ENCODE measurements at places on chromosomes 1 and 21. TPM values are rescaled to one million over a fixed set of nuclear protein-coding genes. Genes with fewer than 3 reads are reported as not detected.

Gene AQP10
- 0.13 TPM for polyA plus RNA-seq

DNA sequence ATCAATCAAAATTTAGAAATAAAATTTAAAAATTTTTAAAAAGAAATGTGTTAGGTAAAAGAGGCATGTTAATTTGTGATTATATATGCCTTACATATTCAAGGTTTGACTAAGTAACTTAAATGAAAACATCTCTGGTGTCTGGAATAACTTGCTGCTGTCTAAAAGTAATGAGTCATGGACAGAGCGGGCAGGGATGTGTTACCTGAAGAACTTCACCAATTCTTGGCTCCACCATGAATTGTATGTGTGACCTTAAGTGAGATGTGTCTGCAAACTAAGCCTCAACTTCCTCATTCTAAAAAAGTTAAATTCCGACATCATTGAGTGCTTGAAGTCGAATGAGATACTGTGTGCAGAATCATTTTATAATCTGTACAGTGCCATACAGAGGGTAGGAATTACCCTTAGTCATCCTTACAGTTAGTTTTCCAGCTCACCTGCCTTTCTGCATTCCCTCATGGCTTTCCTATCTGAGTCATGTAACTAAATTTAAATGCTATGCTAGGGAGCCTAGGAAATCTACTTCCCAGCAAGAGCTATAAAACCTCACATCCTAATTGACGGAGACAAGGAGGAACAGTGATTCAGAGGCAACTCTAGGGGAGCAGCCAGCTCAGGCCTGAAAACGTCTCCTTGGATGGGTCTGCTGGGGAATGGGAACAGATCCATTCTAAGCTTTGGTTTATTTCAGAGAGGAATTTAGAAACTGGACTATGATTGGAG lies 100.7 kb upstream of the TSPAN2 start:
- DNase-seq, result no peak

Gene ADORA1
- 4.6 TPM for polyA plus RNA-seq

- DNase-seq, result no peak
These were observed 13.6 kb upstream of the LYPLAL1 start for GRCh38 chr1:219159946-219160645.

DNA sequence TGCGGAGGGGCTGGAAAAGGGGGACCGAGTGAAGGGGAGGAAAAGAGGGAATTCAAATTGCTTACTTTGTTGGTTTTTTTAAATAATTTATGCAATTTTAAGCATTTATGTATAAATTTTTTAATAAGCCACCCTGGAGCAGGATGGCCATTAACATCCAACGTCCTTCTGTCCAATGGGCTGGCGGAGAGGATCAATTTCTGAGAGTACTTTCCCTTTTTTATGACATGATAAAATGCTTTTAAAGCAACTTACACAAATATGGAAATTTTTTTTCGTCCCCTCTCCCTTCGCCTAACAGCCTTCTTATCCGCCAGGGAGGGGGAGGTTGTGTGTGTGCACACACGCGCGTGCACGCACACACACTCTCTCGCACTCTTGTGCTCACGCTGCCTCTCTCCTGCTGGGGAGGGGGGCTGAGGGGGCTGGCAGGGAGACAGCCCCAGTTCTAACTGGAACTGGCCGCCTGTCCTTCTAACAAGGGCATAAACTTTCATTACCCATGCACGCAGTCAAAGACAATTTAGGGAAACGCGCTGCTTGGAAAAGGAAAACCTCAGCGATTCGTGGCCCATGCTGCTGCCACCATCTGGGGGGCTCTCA lies 123.2 kb downstream of the CASZ1 start:
- DNase-seq, result no peak

- DNase-seq, result no peak
These were observed 45.5 kb downstream of the TNFSF4 start for GRCh38 chr1:173161510-173162221.

All from left kidney (tissue), 8 donors.